ENCODE measurements at places on chromosomes 13 and 19.

DNA sequence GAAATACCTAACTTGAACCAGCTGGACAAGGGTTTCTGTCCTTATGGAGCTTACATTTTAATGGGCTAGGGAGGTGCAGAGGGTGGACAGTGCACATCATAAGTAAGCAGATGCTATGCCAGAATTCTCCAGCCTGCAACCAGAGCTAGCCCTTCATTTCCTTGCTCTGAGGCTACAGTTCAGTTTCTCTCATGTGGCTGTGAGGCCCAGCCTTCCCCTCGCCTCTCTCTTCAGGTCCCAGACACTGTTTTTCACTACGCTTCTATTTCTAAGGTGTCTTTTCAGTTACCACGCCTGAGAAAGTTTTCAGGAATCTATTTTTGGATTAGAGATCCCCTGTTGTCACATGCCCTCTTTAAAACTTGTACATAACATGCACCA lies 141.9 kb downstream of the PCCA start:
- no peak for DNase-seq

GRCh38 chr19:47186446-47187334 lies 44.3 kb downstream of the BBC3 start:
- peak; percentile 47 for DNase-seq

DNA sequence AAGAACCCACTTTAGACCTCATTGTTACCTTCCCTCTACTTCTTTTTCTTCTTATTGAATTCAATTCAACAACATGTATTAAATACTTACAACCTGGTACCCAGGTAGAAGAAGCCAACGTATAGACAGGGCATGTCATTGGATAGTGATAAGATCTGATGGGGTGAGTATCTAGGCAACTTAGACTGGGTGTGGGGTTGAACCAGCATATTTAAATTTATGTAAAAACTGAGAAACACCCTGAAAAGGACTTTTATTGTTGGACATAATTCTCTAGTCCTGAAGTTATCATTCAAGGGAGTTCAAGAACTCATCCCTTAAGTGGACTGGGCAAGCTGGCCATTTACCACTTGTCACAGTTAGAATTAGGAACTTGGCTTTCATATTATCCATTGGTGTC lies 139.2 kb downstream of the ZIC5 start:
- no peak for DNase-seq

- no peak for DNase-seq
Measured at GRCh38 chr13:74093691-74094090, 40.5 kb downstream of the KLF12 start.

- DNase-seq = no peak
Measured at GRCh38 chr19:3186160-3186688, 494 bp downstream of the NCLN start.

DNA sequence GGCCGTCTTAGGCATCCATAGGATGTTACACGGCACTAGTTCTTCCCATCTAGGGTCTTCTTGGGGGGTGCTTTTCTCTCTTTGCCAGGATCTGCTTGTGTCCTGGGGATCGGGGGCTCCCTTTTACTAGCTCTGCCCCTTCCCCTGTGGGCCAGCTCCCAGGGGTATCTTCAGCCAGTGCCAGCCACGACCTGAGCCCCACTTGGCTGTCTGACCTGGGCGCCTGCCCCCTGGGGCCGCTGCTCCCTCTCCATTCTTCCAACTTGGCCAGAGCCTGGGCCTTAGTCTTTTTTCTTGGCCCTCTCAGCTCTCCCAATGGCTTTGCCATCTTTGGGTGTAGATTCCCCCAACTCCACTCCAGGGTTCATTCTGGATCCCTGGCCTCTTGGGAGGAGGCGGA lies 3.1 kb downstream of the PRKACA start:
- DNase-seq = no peak

DNA sequence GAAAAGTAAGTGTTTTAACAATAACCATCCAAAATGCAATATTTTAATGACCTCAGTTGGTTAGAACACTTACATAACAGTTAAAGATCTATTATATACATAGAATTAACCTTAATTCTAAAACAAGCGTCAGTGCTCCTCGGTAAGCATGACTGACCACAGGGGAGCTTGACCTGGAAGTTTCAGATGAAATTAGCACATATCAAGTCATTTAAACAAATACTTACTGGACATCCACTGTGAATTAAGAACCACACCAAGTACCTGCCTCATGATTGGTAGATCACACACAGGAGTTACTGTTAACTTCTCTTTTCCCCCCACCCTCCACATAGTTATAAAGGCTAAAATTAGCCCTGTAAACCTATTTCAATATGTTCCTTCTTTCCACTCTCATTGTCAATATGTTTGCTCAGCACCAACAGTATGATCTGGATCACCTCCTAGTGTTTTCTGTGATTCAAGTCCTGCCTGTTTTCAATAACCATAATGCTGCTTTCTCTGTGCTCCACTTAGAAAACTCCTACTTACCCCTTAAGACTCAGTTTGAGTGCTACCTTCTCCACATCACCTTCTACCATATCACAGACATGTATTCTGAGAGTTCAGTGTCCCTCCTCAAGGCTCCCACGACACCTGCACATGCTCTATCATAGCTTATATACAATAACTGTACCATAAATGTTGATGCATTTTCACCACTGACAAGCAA lies 209.0 kb downstream of the VWA8 start:
- DNase-seq = no peak

DNA sequence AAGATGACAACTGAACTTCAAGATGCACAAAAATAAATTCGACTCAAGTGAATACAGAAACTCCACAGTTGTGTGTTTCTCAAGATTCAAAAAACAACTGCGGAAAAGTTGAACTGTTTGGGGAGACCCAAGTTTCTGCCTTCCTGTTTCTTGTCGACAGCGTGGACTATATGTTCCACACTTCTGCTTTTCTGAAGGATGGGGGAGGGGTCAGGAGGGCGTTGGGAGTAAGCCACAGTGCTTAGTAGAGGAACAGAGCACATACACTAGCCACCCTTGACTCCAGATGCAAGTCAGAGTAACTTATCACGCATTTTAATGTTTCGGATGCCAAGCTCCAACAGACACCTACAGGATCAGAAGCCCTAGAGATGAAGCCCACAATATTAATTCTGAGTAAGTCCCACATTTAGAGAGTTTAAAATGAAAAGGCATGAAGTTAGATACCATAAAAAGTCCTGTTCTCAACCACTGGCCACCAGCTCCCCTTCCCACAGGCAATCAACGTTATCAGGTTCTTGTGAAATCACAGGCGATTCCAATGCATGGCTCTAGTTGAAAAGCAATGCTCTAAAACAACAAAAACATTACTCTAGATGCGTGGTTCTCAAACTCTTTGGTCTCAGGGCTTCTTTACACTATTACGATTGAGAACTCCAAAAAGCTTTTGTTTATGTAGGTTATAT lies 4.2 kb downstream of the TUBGCP3 start:
- no peak for DNase-seq

GRCh38 chr13:114027826-114028225 lies 54.0 kb upstream of the C13orf46 start:
- DNase-seq = no peak

DNA sequence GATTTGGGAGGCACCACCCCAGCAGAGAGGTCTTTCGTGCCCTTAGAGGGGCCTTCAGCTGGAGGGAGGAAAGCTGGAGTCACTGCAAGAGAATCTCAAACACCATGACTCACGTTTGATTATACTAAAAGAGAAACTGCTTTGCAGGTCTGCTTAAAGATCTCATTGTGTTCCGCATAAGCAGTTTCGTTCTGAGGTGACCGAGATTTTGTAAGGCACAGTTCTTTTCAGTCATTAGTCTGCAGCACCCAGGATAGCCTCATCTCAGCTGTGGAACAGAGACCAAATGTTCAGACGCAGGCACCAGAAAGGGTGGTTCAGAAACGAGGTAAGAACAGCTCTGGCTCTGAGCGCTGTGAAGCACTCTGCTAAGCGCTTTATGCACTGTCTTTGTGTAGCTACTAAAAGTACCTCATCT lies 71.2 kb upstream of the GTF3A start:
- DNase-seq = no peak

GRCh38 chr13:108812165-108812564 lies 182.8 kb downstream of the MYO16 start:
- no peak for DNase-seq

GRCh38 chr19:53771144-53771543 lies 53.0 kb downstream of the NLRP12 start:
- no peak for DNase-seq

DNA sequence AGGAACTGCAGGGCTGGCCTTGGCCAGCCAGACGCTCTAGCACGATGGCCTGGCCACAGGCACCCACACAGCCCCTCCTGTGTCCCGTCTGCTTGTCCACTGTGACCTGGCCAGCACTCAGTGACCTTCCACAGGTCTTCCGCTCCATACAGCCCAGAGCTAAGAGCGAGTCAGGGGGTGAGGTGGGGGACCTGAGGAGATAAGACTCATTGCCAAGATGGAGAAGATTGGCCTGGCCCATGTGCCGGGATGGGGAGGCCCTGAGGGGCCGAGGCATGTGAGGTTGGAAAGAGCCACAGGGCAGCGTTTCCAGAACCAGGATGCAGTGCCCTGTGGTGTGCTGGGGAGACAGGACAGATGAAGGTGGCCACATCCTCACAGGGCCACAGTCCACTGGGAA lies 10.2 kb upstream of the SLC7A9 start:
- no peak for DNase-seq

DNA sequence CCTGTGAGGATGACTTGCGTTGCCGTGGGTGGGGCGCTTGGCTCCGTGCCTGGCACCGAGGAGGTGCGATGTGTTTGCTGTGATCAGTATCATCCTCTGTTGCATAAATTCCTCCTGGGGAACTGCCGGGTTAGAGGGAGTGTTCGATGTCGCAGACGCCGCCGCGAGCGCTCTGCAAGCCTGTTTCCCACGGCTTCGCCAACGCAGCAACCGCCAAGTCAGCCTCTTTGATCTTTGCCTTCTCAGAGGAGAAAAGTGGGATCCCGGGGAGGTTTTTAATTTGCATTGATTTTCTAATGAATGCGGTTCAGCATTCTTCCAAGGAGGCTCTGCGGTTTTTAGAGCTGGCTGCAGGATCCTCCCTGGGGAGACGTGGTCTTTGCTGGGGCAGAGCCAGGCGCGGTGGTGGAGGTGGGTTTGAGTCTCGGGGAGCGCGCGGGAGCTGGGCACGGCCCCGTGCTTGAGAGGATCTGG lies 7.6 kb downstream of the GPR32 start:
- no peak for DNase-seq

GRCh38 chr13:83884141-83884540 lies 1.9 kb upstream of the SLITRK1 start:
- DNase-seq = no peak

DNA sequence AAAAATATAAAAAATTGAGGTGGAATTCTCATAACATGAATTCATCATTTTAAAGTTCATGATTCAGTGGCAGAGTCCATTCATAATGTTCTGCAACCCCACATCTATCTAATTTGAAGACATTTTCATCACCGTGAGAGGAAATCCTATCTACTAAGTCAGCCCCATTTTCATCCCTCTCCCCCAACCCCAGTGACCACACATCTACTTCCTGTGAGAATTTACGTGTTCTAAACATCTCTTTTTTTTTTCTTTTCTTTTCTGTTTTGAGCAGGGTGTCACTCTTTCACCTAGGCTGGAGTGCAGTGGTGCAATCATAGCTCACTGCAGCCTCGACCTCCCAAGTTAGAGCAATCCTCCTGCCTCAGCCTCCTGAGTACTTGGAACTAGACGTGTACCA lies 17.5 kb downstream of the ATCAY start:
- DNase-seq = no peak

GRCh38 chr19:55467236-55468053 lies 2.9 kb upstream of the C19orf85 start:
- peak; percentile 50 for DNase-seq

- DNase-seq = no peak
Measured at GRCh38 chr13:72523049-72523448, 204.4 kb downstream of the MZT1 start.

DNA sequence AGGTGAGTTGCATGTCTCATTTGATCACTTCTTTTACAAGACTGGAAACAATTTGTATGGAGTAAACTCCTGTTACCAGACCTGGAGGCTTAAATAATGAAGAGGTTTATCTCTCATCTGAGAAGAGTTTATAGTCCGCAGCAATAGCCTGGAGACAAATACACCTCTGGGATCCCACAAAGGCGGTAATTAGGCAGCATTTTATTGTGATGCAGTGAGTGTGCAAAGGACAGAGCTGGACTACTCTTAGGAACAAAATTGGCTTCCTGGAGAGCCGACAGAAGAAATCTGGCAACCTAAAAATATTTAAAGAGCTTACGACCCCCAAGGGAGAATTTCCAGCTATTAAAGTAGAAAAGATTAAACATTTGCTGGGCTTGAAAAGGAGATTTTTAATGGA lies 11.8 kb upstream of the KATNAL1 start:
- DNase-seq = no peak

- DNase-seq = no peak
Measured at GRCh38 chr19:35117799-35118198, 2.2 kb downstream of the FXYD3 start.

- DNase-seq = no peak
Measured at GRCh38 chr19:52237197-52237596, 32.2 kb upstream of the ZNF766 start.

DNA sequence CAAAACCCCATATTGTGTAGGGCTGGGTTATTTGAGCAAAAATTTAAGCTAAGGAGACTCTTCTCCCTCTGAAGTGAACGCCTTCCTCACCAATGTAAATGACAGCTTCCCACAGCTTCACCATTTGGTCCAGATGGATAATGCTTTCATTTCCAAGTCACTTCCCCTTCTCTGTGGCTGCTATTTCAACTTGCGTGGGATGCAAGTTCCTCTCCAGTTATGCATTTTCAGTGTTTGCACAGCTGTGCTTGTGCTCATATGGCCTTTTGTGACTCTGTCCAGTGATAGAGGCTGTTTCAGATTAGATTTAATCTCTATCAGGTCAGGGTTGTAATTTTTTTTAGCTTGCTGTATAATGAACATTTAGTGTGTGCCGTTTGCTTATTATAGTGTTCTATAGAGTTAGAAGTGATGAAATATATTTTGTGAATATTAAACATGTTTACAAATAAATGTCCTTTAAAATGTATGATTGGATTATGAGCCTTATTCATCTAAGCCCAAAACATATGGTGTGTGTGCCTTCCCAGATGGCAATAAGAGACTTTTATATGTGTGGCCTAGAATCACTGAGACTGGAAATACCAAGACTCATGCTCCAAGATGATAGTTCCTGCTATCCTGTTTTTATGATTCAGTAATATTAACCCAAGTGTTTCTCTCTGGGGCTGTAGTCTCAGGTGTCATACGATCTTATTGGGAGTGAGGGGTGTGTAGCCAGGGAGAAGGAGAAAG lies 86.6 kb downstream of the TNFRSF19 start:
- no peak for DNase-seq

GRCh38 chr19:39032063-39032918 lies at the start of gene FBXO27:
TSS of gene FBXO27 (minus strand) at chr19:39032549. CDS start at chr19:39032227, 322 bp downstream.
- DNase-seq = no peak
